ENCODE measurements at places on chromosomes 12 and 14.

GRCh38 chr14:100140452-100141078 is 18.9 kb downstream of the DEGS2 start:
- no peak for DNase-seq

GRCh38 chr14:50816395-50817047 is 14.4 kb downstream of the NIN start:
- no peak for DNase-seq

- DNase-seq: no peak
Measured at GRCh38 chr12:80232837-80233236, 133.5 kb downstream of the OTOGL start.

DNA sequence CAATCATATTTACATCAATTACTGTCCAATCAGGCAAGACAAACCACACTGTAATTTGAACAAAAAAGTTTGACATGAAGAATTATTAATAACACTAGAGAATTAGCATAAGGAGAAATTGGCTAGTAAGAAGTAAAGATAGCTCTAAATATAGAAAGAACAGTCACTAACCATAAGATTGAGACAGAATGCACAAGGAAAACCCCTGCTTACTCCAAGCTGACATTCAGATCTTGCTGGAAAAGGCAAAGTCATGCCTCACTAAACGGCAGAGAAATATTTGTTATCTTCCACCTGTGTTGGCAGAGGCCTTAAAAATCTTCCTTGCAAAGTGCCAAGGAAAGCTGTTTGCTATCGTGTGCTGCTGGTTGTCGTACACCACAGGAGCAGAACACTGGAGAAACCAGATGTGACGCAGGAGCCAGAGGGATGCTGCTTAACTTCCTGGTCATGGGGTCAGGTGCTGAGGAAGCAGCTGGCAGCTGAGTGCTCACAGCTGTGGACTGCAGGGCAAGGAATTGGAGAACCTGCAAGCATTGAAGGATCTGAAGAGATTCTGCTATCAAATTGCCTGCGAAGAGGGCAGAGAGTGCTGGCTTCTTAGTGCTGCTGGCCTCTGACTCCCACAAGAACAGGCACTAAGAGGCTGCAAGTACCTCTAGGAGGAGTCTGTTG is 1323.3 kb downstream of the LRFN5 start:
- DNase-seq: no peak

DNA sequence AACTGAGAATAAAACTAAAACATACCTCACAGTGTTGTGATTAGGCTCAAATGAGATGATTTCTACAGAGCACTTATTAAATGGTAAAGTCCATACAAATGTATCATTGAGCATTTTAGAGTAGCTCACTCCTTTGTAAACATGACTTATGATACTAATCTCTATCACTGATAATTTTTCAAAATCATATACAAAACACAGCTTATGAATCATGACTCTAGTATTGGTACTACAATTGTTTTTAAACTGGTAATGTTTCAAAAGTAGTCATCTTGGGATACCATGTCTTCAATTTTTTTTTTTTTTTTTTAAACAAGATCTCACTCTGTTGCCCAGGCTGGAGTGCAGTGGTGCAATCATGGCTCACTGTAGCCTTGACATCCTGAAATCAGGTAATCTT is 40.1 kb upstream of the KRR1 start:
- DNase-seq: no peak

GRCh38 chr12:123142518-123142840 is 8.4 kb downstream of the PITPNM2 start:
- no peak for DNase-seq

DNA sequence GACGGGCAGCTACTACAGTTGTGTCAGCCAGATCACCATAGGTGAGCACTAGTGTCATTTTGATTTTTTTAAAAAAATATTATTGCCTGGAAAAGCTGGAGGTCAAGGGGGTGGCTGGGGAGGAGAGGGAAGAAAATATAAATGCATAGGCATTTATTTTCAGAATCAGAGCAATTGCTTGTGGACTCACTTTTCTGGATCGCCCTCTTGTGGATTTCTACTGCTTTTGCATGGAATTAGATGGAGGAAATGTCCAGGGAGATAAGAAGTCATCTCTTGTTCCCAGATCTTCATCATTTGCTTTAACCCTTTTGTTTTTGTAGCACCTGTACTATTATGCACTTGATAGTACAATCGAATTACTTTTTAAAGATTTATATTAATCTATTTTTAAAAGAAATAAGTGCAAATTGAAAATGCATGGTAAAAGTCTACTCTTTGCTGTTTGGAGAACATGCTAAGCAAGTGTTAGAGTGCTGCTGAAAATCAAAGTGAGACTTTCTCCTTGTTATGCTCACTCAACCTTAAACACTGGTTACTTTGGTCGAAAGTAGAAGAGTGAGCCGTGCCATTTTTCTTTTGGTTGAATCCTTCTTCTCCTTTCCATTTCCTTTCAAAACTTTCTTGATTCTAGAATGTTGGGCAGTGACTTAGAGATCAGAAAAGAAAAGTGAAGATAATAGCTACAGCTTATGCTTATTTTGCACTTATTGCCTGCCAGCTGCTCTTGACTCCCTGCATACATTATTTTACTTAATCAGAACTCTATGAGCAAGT is 60.6 kb upstream of the ANO4 start:
- DNase-seq: no peak

DNA sequence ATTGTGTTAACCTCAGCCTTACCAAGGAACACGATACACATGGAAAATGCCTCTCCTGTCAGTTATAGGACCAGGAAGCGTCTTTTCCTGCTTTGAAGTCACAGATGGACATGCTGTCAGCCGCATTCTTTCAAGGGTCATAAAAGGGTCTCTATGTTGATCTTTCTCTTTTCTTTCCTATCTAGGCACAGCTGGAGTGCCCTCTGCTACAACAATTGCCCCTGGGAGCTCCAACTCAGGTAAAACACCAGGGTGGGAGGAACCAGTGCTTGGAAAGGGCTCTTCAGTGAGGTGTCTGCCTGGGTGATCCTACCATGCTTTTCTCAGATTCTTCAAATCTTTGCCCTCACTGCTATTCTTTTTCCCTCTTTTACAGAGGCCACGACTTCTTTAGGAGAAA is 157.4 kb upstream of the CNTN1 start:
- DNase-seq: no peak

DNA sequence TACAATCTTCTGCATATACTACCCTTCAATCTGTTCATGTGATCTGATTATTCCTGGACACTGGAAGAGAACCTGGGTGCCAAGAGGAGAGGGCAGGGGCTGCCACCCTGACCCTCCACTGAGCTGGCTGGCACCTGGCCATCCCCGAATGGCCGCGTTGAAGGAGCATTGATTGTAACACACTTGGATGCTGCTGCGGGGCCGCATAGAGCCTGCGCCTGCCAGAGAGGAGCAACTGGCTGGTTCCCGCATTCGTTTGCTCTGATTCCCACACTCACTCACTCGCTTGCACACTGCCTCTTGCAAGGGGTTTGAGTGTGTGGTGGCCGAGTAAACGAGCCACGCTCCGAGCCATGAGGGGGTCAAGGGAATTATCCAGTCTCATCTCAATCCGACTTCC is 32.4 kb downstream of the PSEN1 start:
- no peak for DNase-seq

GRCh38 chr14:57061009-57061711 is 207.5 kb downstream of the EXOC5 start:
- no peak for DNase-seq

GRCh38 chr12:45626965-45627364 is 102.5 kb upstream of the ARID2 start:
- no peak for DNase-seq

DNA sequence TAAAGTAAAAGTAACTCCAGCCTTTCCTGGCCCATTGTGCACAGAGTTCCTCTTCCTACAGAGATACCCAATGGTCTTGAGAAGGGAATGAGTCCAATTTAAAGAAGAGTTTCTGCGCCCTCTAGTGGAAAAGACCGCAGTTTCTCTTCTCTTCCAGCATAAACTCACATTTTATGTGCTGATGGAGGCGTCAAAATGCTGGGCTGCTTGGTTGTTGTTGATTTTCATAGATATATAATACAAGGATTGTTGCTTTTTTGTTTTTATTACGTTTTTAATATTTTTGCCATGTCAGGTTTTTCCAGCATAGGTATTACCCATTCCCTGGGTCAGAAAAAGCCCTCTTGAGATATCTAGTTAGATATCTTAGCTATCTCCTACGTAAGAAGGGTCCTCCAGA is 356.9 kb upstream of the STXBP6 start:
- DNase-seq: no peak

GRCh38 chr12:66571361-66571915 is 107.4 kb downstream of the GRIP1 start:
- no peak for DNase-seq

GRCh38 chr12:68521848-68522502 is 88.7 kb upstream of the RAP1B start:
- no peak for DNase-seq

- no peak for DNase-seq
Measured at GRCh38 chr14:22320362-22320750, 268.7 kb downstream of the DAD1 start.

DNA sequence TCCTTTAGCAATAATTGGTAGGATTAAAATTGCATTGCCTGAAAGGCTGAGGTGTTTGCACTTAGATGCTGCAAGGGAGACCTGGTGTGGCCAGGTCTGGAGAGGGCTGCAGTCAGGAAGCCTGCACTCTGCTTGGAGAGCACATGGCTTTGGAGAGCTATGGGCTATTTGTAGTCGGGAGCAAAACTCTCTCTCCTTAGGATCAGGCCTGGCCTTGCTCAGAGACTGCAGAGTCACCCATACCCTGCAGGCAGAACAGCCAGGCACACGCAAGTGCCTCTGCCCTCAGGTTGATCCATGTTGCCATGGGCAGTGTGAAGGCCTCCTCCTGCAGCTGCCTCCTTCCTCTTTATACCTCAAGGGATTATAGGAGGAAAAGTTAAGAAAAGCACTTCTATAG is 26.8 kb downstream of the CKB start:
- DNase-seq: no peak

GRCh38 chr14:24885410-24885913 is 164.5 kb downstream of the STXBP6 start:
- no peak for DNase-seq

GRCh38 chr14:28603606-28604005 is 163.0 kb upstream of the FOXG1 start:
- DNase-seq: no peak

DNA sequence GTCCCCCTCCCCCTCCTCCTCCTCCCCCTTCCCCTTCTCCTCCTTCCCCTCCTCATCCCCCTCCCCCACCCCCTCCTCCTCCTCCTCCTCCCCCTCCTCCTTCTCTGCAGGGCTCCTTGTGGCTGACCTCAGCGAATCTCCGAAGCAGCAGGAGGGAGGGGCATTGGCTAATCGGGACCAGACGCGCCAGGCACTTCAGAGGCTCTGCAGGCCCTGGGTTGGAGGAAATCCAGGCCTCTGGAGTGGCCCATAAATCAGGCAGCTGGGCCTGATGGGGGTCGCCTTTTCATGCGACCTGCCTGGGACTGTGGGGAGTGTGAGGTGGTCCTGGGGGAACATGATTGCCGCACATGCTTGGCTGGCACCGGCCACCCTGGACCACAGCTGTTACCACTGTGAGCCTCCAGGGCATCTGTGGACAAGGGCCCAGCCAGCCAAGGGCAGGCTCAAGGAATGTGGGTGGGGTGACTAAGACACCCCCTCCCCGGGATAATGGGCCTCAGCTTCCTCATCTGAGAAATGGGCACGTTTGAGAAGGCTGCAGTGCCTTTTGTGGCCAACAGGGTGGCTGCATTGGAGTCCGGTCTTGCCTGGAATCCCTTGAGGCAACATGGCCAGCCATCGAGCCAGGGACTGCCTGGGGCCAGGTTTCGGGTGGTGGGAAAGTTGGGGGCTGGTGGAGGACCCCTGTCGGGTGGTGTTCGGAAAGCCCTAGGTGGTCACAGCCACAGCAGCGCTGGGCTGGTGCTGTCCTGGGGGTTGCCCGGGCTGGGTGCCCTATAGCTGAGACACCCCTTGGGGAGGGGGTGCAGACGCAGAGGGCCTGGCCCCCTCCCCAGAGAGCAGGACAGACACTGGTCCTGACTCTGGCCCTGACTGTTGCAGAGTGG is 12.0 kb downstream of the KIF26A start:
- no peak for DNase-seq

GRCh38 chr12:129631316-129631715 is 272.5 kb downstream of the TMEM132D start:
- no peak for DNase-seq

GRCh38 chr14:98446508-98446907 is 825.5 kb downstream of the BCL11B start:
- no peak for DNase-seq

GRCh38 chr12:96187956-96188355 is 6.2 kb upstream of the ELK3 start:
- no peak for DNase-seq

DNA sequence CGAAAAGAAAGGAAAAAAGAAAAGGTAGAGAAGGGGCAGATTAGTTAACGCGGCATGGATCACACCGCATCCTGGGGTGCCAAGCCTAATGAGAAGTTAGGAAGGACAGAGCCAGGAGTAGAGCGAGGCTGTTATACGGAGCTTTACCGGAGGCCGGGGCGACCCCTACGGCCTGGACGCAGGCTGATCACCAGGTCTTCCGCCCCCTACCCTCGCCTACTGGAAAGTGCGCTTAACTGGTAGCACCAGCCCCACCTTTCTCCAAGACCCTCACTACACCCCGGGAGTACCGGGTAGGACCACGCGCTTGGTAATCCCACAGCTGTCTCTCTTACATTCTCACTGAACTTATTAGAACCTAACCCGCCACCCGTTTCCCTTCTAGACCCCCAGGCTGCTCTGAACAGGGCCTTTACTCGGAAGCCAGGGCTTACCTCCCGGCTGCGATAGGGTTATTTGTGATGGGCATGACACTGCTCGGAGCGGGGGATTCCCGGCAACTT is 33.8 kb downstream of the WBP11 start:
- peak; percentile 55 for DNase-seq

GRCh38 chr14:91098591-91098990 is 15.3 kb upstream of the DGLUCY start:
- DNase-seq: no peak

GRCh38 chr12:12881151-12881909 is 10.0 kb upstream of the GPRC5A start:
- no peak for DNase-seq

DNA sequence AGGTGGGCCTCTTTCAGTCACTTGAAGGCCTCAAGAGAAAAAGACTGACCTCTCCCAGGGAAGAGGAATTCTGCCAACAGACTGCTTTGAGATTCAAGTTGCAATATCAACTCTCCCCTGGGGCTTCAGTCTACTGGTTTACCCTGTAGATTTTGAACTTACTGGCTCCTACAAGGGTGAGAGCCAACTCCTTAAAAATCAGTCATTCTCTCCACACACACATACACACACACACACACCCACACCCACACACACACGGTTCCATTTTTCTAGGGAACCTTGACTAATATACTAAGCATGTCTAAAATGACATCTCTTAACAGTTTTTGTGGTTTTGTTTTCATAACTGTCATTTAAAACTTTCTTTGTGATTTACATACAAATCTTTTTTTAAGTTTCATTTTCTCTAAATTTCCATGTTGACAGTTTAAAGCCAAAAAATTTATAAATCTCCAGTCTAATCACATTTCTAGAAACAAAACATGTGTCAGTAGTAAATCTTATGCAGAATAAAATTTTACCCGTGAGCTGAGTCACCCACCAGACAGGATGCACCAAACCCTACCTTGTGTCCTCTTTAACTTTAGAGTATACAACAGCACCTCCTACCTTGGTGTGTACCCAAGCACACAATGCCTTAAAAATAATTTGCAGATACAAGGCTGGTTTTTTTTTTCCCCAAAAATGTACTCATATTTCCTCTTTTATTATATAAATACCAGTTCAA is 394.6 kb downstream of the AEBP2 start:
- no peak for DNase-seq

- peak; percentile 70 for DNase-seq
Measured at GRCh38 chr14:90518941-90519256, 122.1 kb downstream of the CALM1 start.

- DNase-seq: no peak
Measured at GRCh38 chr12:104693493-104693892, 236.7 kb downstream of the CHST11 start.
